CD4-positive, alpha-beta memory T cell (primary cell): ENCODE measurements at places on chromosomes 16 and 17.

DNA sequence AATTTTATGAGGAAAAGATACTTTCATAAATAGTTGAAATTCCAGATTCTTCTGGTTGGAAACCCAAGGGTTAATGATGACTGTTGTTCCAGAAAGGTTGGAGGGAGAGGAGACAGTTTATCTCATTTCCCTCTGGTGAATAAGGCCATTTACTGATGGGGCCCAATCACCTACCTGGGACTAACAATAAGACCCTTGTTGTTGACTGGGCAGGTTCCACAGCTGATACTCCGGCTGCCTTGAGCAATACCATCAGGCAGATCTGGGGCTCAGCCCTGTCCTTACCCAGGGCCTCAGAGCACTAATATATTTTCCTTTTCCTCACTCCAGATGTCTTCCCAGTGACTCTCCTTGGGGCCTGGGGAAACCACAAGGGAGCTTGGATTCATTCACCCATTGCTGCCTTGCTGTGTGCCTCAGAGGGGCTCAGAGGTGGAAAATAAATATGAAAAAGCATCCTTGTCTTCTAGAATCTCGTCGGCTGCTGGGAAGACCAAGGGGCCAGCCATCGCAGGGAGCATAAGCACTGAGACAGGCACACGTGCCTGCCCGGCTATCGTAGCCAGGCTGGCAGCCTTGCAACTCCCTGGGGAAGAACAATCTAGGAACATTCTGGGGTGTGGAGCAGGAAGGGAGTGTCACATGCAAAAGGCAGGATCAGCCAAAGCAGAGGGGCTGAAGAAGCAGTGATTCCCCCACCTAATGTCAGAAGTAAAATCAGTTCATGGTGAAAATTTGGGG is 54.4 kb downstream of the MPRIP start:
- DNase-seq: no peak

- DNase-seq: no peak
Observed at GRCh38 chr16:4053301-4053845, 62.9 kb downstream of the ADCY9 start.

DNA sequence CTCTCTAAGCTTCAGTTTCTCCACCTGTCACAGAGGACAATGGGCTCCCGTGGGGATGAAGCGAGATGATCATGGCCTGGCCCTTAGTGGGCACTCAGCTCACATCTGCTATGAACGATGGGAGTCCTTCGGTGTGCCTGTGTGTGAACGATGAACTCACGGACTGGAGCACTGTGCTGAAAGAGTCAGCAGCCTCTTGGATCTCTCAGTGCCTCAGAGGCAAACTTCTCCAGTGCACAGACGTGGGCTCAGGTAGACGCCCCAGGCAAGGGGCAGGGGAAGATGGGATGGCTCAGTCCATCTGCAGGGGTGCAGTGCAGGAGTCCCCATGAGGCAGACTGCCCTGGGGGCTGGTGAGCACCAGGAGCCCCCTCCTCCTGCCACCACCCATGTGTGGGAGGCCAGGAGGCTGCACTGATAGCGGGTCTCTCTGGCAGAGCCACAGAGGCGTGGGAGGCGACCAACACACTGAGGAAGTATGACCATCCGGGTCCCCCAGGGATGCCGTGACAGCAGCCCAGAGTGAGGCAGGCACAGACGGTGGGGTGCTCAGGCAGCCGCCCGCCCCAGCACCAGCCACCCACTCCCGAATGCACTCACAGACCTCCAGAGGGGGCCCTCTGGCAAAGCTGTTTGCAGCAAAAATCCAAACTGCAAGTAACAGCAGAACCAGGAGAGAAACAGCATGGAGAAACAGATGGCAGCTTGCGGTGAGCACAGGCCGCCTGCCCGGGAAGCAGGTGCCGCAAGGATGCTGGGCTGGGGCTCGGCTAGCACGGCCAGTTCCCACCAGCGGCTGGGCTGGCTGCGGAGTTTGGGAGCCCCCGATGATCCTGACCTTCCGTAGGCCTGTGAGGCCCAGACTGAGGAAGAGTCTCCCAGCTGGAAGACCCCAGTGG is 82.7 kb downstream of the RPH3AL start:
- no peak for DNase-seq

DNA sequence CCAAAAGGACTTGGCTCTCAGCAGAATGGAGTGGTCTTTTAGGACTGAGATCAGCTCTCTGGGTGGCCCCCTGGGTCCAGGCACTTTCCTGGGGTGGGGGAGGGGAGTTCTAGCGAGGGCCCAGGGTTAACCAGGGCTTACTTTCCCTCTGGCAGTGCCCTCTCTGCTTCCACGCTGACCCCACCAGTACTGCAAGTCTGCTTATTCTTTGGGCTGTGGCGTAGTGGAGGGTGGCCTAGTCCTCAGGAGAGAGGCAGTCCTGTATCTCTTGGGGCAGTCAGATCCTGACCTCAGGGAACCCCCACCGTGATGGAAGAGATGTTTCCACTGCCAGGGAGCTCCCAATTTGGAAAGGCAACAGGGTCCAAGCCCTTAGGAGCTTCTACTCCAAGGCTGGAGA is 79.4 kb downstream of the CCDC182 start:
- DNase-seq: no peak

GRCh38 chr16:28217326-28217725 is 5.6 kb upstream of the XPO6 start:
- DNase-seq: no peak

- DNase-seq: no peak
Observed at GRCh38 chr16:81850197-81850944, 71.3 kb downstream of the PLCG2 start.

DNA sequence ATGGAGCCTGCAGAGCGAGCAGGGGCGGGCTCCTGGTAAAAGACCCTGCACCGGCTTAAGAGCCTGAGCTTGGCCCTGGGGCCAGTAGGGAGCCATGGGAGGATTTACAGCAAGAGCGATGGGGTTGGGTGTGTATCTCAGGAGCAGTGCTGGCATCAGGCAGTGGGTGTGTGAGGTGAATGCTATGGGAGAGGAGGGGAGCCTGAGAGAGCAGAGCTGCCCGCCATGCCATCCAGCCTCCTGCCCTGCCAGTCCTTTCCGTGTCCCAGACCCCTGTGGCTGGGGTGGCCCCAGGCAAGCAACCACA is 23.3 kb downstream of the FAM83G start:
- no peak for DNase-seq

DNA sequence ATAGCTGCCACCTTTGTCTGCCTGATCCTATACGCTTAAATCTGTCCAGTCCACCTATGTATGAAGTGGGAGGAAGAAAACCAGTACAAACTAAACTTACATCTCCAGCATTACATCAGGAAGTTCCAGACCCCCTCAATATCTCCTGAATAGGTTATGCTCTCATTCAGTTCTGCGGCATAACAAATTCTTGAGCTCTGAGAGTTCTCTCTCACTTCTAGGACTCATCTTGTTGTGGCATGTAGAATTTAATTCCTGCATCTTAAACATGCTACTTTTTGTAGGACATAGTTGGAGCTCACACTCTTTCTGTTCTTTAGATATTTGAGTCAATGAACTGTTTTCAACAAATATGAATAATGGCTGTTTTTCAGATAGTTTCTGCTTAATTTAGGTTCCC is 662.5 kb downstream of the CDH11 start:
- DNase-seq: no peak

- no peak for DNase-seq
Observed at GRCh38 chr16:72282362-72282761, 110.4 kb upstream of the PMFBP1 start.

- DNase-seq: no peak
Observed at GRCh38 chr17:5703736-5704135, 119.4 kb upstream of the NLRP1 start.

GRCh38 chr17:49612726-49613125 is 37.1 kb downstream of the NXPH3 start:
- DNase-seq: no peak

- no peak for DNase-seq
Observed at GRCh38 chr16:658679-659571, 9.0 kb upstream of the RHOT2 start.

DNA sequence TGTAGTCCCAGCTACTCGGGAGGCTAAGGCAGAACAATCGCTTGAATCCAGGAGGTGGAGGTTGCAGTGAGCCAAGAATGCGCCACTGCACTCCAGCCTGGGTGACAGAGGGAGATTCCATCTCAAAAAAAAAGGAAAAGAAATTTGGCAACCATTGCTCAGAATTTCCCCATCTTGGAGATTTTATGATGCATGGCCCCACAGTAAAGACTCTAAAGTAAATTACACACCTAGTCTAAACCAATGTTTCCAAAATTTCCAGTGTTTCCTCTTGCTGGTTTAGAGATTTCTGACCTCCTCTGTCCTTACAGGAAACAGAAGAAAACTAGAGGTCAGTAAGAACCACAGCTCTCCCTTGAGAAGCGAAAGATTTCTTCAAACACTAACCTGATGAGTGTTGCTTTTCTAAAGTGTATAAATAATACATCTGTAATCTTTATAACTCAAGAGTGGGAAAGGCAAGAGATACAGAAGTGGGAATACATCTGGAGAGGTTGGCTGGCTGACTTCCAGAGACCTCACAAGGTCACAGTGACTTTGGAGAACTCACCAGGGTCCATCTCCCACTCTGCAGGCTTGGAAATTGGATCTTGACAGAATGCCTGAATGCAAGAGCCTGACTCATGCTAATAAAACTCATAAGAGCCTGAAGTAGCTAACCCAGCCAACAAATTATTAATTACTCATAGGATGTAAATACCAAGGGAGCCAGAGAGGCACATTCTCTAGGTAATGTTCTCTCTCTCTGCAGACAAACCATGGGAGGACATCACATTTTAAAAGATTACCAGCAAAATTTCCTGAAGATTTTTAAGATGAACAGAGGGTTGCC is 8.8 kb downstream of the ADAT1 start:
- DNase-seq: no peak

DNA sequence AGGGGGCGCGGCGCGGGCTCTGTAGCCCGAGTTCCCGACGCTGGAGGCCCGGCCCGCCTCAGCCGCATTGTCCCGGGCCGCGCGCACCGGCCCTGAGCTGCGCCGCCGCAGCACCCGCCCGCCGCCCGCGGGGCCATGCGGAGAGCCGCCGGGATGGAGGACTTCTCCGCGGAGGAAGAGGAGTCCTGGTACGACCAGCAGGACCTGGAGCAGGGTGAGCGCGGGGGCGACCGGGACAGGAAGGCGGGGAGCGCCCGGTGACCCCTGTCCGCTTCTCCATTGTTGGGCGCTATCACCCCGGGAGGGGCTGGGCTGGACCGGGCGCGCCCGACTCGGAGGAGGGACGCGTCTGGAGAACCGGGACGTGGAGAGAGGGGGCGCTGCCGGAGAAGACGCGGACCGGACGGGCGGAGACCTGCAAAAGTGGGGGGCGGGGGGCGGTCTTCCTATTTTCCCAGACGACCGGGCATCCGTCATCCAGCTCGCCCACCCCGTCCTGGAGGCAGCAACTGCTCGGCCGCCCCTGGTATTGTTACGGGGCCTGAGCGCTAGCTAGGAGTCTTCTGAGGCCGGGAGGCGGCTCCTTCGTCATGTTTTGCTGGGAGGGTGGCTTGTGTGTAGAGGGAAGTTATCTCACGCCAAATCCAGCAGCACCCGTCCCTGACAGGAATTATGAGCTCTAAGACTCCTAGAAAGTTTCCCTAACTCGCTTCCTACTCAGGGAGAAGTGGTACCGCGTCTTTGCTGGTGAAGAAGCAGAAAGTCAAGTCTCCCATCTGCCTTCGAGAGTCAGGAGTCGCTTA is 678 bp downstream of the CDR2L start:
- DNase-seq: no peak

DNA sequence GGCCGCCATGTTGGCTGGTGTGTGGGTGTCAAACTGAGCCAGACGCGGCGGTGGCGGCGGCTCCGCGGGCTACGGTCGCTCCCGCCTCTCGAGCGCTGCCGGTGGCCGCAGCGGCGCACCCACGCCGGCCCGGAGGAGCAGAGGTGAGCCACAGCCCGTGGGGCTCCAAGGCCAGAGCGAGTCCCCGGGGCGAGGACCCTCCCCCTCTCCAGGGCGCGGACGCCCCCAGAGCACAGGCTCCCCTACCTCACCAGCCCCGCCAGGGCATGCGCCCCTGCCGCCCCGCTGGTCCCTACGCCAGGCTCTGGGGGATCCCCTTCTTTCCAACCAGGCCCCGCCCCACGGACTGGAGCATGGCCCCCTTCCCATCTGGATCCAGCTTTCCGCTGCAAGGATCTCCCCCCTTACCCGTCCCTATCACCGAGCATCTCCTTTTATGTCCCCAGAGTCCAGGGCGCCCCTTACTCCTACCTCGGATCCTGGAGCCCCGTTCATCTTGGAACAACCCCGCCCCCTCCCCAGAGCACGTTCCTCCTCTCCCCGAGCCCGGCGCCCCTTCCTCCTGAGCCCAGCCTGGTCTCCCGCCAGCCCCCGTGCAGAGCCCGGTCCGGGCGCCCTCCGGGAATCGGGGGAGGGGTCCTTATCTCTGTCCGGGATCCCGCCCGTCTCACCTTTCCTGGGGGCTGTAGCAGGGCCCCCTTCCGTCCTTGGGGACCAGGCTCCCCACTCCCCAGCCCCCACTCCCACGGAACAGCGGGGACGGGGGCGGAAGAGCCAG is 412 bp downstream of the EPN2 start:
- no peak for DNase-seq

DNA sequence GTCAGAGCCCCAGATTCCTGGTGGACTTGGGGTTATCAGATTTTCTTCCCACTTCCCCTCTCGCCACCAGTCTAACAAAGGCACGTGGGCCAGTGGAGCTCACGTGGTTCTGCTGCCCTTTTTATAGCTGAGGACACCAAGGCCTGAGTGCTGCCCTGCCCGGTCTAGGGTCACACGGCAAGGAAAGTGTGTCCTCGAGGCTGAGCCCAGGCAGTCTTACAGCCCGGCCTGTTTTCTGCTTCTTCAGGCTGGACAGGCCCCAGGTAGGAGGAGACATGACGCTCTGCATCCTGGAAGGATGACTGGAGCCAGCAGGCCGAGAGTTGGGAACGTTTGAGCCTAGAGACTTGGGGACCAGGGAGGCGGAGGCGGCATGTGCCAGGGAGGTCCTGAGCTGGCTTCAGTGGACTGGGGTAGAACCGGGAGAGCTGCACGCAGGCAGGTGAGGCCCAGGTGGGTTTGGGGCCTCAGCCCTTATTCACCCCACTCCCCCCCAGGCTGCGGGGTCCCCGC is 3.5 kb downstream of the CTRB1 start:
- DNase-seq: no peak

DNA sequence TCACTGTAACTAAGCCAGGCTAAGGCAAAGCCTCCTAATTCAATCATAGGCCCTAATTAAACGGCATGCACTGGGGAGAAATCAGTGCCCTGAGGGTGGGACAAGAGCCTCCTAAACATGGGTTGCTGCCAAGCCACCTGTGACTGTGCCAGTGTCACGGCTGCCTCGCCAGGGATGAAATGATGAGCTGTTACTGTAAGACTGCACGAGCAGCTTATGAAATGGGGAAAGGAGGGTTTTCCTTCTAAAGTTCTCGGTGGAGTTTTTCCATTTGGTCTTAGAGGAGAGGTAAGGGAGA is 12.7 kb downstream of the TMEM11 start:
- DNase-seq: no peak
